SW480 (cell line): ENCODE measurements at places on chromosomes 7 and 10.

DNA sequence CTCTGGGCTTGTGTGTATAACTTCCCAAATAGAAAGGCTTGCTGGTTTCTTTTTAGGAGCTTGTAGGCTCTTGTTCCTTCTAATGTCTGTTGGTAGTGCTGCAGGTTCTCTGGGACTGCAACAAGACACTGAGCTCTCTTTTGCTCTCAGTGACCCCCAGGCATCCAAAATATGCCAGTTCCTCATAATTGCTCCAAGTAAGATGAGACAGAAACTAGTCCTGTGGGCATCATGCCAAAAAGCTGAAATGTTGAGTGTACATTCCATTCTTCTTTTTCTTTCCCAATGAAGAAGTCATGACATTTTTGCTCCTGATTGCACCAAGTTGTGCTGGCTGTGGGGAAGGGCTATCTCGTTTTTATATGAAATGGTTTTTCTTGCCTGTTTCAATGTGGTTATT is 7.1 kb upstream of the BTBD16 start:
- no peak for DNase-seq

- no peak for DNase-seq
These were observed 71.0 kb downstream of the CDH23 start for GRCh38 chr10:71467569-71468362.

GRCh38 chr10:101237982-101238731 is 8.9 kb upstream of the LBX1 start:
- no peak for DNase-seq

- peak; percentile 53 for DNase-seq
These were observed 866 bp downstream of the CNOT4 start for GRCh38 chr7:135508883-135509588.

GRCh38 chr10:94108200-94108599 is 114.5 kb downstream of the PLCE1 start:
- DNase-seq: no peak

- no peak for DNase-seq
These were observed 179.3 kb downstream of the ABCA13 start for GRCh38 chr7:48350515-48350914.

DNA sequence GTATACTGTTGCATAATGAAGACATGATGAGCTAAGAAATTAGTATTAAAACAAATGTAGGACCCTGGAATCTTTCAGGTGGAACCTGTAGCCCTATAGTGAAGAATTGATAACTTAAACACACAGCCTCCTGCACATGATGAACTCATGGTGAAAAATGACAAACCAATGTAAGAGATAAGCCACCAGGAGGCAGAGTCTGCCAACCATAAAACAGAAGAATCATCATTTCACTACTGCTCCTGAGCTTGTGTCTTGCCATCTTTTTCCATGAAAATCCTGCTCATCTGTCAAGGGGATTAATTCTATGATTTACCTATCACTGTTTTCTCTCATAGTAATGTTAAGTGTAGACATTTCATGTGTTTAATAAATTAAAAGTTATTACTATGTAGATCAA is 363.9 kb downstream of the MALRD1 start:
- peak; percentile 22 for DNase-seq

- DNase-seq: no peak
These were observed 483.1 kb downstream of the RPS24 start for GRCh38 chr10:78516756-78517155.

DNA sequence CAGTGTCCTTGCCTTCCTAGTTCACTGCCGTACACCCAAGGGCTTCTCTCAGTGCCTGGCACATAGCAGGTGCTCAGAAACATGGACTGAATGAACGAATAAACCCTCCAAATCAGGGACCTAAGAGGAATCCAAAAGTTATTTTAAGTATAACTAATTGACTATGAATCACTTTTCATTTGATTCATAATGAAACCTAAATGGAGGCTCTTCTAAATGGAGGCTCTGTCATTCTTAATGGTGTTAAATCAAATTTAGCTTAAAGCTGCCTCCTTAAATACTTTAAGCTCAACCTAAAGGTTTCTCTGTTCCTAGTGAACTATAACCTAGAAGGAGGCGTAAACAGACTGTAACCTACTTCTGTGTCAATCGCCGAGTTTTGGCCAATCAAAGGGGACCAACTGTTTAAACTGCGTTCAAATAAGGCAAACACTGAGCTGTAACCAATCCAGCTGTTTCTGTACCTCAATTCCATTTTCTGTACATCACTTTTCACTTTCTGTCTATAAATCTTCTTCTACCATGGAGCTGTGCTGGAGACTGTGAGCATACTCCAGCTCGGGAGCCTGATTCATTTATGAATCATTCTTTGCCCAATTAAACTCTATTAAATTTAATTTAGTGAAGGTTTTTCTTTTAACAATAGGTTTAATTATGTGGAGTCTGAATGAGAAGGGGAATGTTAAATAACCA is 11.0 kb downstream of the PYROXD2 start:
- DNase-seq: no peak

DNA sequence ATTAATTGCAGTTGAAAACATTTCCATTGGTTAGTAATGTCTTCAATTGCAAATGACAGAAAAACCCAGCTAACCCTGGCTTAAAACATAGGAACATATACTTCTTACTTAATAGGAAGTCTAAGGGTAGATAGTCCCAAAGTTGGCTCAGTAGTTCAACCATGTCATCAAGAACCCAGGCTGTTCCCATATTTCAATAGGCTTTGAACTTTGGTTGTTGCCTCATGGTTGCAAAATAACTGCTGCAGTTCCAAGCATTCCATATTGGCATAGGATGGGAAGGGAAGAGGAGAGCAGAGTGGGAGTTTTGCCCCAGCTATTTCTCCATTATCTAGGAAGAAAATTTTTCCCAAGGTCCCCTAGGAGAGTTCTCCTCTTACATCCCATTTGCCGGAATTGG is 81.4 kb upstream of the EEPD1 start:
- no peak for DNase-seq

GRCh38 chr7:80781561-80781979 is 137.3 kb downstream of the SEMA3C start:
- DNase-seq: no peak

GRCh38 chr10:46020344-46020657 is 10.1 kb downstream of the NCOA4 start:
- DNase-seq: no peak

DNA sequence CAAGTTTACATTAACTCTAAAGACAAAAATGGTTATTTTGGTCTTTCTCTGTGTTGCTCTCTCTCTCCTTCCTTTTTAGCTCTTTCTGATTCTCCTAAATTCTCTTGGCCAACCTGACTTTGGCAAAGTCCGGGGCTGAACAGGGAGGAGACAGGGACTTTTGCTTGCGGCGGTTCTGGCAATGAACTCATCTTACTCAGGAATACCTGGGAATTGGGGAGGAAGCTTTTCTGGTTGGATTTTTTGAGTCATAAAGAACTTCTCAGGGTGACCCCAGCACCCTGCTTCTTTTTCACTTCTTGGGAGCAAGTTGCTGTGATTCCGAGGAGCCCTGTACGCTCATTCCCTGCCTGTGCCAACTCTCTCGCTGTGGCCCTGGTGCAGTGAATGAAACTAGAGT is 16.0 kb downstream of the GATA3 start:
- no peak for DNase-seq

- no peak for DNase-seq
These were observed 233.6 kb downstream of the SEMA3D start for GRCh38 chr7:84953234-84953633.

- DNase-seq: no peak
These were observed 70.1 kb upstream of the PLPP4 start for GRCh38 chr10:120386896-120387295.

GRCh38 chr7:159144758-159145489 is at the start of gene VIPR2:
Gene VIPR2, minus strand, starts transcription at chr7:159144867. Its CDS starts 96 bp downstream, at chr7:159144771.
- no peak for DNase-seq

- DNase-seq: no peak
These were observed 16.0 kb downstream of the AFAP1L2 start for GRCh38 chr10:114388275-114388674.

- peak; percentile 9 for DNase-seq
These were observed 186.4 kb downstream of the FAM107B start for GRCh38 chr10:14588084-14588937.

GRCh38 chr10:29691564-29692072 is 56.8 kb upstream of the SVIL start:
- no peak for DNase-seq

- DNase-seq: no peak
These were observed 1.3 kb downstream of the PILRA start for GRCh38 chr7:100374601-100375000.

DNA sequence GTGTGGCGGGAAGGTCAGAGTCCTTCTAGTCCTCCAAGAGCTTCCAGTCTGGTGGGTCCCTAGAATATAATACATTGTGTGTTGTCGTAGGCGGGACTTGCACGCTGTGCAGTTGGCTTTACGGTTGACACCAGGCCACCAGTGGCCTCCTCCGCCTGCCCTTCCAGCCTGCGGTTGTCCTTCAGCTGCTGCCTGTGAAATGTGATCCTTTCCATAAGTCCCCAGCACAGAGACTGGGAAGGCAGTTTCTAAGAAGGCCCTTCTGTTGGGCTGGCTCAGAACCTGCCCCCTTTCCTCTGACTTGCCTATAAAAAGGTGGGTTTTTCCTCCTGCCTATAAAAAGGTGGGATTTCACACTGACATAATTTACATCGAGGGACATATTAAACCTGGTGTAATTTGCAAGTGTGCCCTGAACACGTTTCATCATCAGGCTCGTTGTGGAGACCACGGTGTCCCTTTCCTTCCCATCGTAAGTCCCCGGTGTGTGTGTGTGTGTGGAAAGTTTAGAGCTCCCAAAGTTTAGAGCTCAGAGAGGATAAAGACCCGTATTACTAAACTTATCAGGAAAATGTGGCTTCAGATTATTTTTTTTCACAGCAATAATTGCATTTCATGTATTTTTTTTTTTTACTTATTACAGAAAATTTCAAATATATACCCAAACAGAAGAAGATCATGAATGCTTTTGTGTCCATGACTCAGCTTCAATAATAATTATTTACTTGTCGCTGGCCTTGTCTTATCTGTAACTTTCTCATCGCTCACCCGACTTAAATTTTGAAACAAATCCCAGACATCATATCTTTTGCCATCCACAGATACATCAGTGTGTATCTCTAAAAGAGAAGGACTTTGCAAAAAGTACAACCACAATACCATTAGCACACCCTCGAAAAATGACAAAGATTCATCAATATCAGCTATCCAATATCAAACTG is 45.1 kb downstream of the CUX1 start:
- DNase-seq: peak; percentile 82

DNA sequence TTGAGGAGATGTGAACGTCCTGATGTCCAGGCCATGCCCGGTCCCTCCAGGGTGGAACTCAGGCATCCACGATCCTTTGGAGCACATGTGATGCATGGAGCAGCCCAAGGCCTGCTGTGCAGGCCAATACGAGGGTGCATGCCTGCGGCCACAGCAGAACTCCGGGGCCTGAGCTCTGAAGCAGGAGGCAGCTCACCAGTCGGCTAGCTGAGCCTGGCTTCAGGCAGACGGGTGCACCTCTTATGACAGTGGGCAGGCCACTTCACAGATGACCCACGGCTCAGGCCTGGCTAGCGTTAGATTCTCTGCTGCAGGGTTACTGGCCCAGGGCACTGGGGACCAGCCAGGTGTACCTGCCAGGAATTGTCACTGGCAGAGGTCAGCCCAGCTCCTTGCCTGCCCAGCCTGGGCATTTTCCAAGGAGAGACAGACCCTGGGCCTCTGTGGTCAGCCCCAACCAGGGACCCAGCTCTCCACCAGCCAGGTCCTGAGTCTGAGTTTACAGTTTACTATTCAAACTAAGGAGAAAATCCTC is 29.6 kb upstream of the INPP5A start:
- DNase-seq: no peak

DNA sequence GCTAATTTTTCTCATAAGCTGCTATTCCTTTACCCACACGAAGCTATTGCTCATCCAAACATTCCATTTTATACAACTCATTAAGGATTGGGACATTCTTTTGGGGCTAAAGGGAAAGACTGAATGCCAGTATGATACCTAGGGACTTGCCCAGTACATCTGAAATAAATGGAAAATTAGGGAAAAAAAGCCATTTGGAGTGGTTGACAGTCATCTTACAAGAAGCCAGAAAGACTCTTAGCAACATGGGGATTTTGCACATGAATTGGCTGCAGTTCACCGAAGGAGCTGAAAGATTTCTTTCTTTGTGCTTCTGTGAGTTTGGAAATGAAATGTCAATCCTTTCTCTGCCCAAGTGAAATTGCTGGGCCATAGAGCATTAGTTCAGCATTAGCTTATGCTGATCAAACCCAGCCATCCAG is 43.3 kb upstream of the MTURN start:
- no peak for DNase-seq

- no peak for DNase-seq
These were observed 10.4 kb upstream of the PIP4K2A start for GRCh38 chr10:22724773-22725172.

DNA sequence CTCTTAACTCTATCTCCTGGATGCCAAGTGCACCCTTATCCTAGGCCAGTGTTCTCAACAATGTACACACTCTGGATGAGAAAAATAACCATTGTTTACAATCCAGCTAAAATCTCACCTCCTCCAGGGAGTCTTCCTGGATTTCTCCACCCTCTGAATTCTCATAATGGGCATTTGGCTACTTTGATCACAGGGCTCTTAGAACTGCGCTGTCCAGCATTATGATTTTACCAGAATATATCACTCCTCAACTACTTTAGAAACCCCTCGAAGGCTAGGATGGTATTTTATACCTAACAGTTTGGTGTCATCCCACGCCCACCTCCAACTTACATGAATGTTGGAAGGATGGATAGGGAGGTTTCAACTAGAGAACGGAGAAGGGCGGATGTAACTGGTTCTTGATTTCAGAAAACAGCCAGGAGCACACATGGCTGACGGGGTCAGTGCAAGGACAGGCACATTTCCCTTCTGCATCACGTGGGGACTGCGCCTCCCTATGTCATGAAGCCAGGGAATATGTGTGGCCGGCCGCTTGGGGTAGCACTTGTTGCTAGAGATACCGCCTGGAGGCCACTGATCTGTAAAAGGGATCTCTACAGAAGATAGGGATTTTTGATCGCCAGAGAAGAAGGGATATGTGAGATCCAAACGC is 1.2 kb upstream of the ATP6V0E2 start:
- peak; percentile 94 for DNase-seq
